Esophagus mucosa (tissue), 1 donor: ENCODE measurements at places on chromosomes 2 and 18. TPM values are rescaled to one million over a fixed set of nuclear protein-coding genes. Genes with fewer than 3 reads are reported as not detected.

Gene LRRC30
- not detected for total RNA-seq

Gene ADRA2B
- total RNA-seq, result not detected

Gene DCDC2C
- total RNA-seq, result not detected

Gene COL4A3
- total RNA-seq, result 0.76 TPM

Gene LGALSL
- total RNA-seq, result 35.8 TPM

Gene LOXL3
- 0.52 TPM for total RNA-seq

Gene SP5
- total RNA-seq, result 0.16 TPM

Gene RBM44
- 0.36 TPM for total RNA-seq

Gene UGT1A3
- total RNA-seq, result 0.28 TPM
